Spinal cord (tissue), 10 donors: ENCODE measurements at places on chromosomes 4 and X.
A peak's percentile ranks its signal among the peaks of the same experiment; 100 is the strongest.

GRCh38 chr4:3409571-3410091, 32.1 kb upstream of the HGFAC start:
- peak; percentile 48 for DNase-seq

DNA sequence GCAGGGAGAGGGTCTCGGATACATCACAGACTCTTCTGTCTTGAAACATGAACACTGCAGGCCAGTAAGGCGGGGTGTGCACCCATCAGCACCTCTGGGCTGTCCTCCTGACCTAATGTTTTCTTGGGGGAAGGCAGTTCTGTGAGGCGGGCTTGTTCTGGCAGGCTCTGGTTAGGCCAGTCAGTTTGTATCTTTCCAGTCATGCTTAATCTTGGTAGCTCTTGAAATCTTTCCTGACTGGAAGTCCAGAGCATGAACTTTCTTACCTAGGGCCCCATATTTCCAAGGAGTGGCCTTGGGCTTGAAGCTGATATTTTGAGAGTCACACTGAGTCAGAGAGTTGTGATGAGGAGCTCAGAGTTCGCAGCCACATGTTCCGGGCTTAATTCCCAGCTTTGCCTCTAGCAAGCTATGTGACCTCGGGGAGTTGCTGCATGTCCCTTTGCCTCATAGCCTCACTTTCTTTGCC, 54.2 kb upstream of the RASSF6 start:
- DNase-seq = no peak

GRCh38 chr4:40687676-40688389, 58.2 kb upstream of the RBM47 start:
- DNase-seq = no peak

DNA sequence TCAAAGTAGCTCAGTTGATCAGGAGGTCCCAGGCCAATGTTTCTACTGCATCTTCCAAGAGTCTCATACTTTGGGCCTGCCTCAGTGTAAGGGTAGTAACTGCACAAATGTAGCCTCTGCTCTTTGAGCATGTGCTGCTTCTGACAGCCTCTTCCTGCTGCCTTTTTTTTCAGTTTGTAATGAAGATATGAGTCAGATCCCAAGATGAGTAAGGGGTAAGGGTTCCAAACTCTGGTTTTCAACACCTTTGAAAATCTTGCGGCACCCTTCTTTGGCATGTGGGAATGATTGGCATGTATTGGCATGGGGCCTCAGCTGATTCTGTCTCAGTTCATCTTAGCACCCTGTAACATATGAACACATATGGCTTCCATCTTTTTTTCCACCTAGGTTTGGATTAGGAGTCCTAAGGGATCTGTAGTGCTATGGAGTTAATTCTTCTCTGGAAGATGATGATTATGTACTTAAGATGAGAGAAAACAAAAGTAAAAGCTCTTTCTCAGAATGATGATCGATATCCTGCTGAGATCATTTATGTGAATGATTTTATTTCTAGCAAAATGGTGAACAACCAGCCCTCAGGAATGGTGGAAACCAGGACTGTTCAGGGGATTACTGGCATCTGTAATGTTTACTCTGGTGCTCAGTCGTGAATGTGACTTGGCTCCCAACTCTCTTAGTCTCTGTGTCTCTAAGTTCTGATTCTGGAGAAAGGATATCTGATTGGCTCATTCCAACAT, 118.7 kb upstream of the PRPS2 start:
- DNase-seq = no peak

GRCh38 chr4:113973345-113973744, 6.1 kb downstream of the ARSJ start:
- no peak for DNase-seq
